ENCODE measurements at places on chromosomes 12 and 14.

GRCh38 chr12:51900323-51900889 lies 6.9 kb upstream of the ACVRL1 start:
- no peak for DNase-seq

- no peak for DNase-seq
Measured at GRCh38 chr14:71240866-71241520, 333.7 kb downstream of the PCNX1 start.

- DNase-seq = peak; percentile 69
Measured at GRCh38 chr12:50221228-50222008, 54.2 kb upstream of the CERS5 start.

- DNase-seq = no peak
Measured at GRCh38 chr14:62420847-62421246, 624.4 kb downstream of the KCNH5 start.
